Left ventricle myocardium inferior (tissue), 1 donor: ENCODE measurements at places on chromosomes 12 and 14. TPM values are rescaled to one million over a fixed set of nuclear protein-coding genes. Genes with fewer than 3 reads are reported as not detected.

- DNase-seq, result no peak
These were observed at the start of gene PLEKHG7 for GRCh38 chr12:92702754-92703679. Gene PLEKHG7, plus strand, starts transcription at chr12:92702989. Its CDS starts 3,643 bp downstream, at chr12:92706632.

The HOXC12 gene
- not detected for total RNA-seq

DNA sequence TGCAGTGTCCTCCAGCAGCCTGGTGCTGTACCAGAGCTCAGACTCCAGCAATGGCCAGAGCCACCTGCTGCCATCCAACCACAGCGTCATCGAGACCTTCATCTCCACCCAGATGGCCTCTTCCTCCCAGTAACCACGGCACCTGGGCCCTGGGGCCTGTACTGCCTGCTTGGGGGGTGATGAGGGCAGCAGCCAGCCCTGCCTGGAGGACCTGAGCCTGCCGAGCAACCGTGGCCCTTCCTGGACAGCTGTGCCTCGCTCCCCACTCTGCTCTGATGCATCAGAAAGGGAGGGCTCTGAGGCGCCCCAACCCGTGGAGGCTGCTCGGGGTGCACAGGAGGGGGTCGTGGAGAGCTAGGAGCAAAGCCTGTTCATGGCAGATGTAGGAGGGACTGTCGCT is 15.2 kb downstream of the C12orf43 start:
- no peak for DNase-seq

- DNase-seq, result no peak
These were observed 49.0 kb upstream of the TMEM263 start for GRCh38 chr12:106906715-106907114.

DNA sequence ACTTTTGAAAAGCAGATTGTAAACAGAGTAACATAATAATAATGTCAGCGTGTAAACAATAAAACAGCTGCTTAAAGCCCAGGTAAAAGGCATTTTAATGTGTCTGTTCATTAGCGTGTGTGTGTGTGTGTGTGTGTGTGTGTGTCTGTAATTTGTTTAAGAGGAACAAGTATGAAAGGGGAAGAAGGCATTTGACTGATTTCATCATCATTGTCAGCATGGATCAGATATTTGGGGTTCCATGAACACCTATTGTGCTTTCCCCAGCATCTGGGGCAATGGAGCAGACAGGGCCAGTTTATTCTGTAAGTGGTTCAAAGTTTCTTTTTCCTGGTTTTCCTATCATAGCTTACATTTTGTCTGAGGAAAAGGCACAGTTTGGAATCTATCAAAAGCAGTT is 28.9 kb downstream of the SLC25A21 start:
- DNase-seq, result no peak

- DNase-seq, result no peak
These were observed 29.8 kb downstream of the TECPR2 start for GRCh38 chr14:102392506-102392905.

DNA sequence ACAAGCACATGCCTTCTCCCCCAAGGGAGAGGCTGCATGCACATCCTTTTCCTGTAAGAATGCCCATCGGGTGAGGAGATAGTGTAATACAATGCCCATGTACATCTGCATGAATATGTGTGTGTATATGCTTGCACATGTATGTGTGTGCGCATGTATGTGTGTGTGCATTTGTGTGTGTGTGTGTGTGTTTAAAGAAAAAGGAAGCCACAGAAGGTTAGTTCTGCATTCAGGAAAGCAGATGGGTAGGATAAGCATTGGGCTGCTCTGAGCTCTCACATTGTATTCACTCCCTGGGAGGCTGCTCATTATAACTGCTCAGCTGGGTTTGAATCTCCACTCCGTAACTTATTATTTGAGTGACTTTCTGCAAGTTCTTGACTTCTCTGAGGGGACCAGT is 74.3 kb downstream of the GALNT8 start:
- no peak for DNase-seq

The GPR68 gene
- total RNA-seq, result 0.41 TPM

DNA sequence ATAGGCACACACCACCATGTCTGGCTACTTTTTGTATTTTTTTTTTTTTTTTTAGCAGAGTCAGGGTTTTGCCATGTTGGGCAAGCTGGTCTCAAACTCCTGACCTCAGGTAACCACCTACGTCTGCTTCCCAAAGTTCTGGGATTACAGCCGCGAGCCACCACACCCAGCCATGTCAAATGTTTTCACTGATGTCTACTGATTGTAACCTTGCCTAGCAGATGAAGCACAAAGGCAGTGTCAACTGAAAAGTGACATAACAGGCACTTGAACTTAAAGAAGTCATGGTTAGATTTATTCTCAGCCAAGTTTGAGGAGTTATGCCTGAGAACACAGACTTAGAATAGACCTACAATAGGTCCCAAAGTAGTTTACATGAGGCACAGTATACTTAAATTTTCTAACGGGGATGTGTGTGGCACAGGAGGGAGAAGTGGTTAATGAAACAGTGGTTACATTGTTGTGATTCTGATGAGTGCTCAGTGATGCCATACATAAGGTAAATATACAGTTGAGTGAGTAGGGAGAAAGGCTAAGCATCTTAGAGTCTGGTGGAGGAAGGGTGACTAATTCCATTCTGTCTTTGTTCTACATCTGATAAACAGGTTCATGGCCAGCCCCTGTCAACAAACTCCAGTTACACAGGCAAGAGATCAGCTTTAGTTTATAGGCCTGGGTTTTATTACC is 12.6 kb upstream of the RNASE4 start:
- no peak for DNase-seq

GRCh38 chr12:127277882-127278281 is 989.1 kb upstream of the TMEM132C start:
- no peak for DNase-seq
